ENCODE measurements at places on chromosomes 2 and 18.

DNA sequence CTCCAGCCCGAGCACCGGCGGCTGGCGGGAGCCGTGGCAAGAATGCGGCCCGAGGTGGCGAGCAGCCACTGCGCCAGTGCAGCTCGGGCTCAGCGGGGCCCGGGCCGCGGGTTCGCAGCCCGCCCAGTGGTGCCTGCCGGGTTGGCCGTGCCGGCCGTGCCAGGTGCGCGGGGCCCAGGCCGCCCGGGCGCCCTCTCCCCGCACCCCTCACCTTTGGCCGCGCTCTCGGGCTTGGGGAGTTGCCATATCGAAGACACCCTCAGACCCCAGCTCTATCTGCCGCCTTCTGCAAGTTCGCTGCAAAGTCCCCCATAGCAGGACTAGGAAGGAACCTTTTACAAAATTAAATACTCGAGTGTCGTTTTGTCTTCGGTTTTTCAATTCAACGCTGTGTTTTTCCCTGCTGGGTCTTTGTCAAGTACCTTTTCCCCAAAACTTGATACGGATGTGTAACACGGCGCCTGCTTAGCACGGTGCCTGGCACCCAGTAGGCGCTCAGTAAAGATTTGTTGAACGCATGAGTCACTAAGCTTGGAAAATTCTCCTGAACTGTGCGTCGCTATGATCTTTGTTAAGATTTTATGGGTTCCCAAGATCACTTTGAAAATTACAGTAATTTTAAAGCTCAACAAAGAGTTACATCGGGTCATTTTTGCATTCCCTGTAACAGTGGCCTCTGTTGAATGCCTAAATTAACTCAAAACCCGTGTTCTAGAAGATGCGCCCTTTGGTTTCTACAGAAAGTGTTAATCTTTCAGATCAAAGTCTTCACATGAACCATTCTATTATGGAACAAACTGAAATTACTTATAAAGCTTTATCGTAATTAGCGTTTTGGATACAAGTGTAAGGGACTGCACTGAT lies 750 bp downstream of the STRADB start:
- peak; percentile 13 for ATAC-seq

DNA sequence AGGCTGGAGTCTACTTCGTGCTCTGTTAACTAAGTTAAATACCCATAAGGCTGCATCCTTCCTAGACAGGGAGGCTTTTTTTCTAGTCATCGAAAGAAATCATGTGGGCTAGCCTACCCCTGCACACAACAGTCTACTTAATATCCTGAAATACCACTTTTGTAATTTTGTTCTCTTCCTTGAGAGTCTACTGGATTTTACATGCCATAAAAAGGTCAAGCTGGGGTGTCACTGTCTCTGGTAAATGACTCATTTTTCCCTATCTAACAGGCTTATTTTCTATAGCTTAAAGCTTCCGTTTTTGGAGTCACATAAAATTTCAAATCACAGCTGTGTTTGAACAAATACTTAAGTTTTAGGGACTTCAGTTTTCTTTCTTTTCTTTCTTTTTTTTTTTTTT lies 10.7 kb upstream of the STAM2 start:
- ATAC-seq: no peak

DNA sequence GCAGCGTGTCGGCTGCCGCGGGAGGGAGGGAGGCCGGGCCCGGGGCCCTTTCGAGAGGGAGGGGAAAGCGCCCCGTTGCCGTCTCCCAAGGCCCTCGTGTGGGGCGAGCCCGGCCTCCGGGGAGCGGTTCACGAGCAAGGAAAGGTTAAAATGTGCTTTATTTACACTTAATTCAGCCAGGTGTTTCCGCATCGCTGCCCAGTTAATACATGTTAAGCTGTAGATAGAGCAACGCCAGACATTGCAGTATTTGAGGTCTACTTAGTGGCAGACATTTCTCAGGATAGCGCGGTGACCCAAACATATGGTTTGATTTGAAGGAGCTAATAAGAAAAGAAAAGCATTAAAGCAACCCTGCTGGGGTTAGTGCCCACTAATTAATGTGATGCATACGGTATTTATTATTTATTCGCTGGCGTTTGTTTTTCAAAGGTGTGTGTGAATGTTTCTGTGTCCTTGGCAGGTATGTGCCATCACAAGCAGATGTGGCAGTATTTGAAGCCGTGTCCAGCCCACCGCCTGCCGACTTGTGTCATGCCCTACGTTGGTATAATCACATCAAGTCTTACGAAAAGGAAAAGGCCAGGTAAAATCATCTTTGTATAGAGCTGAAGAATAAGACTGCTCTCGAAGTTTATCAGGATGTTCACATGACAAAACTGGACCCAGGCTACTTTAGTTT lies 571 bp downstream of the EEF1B2 start:
- ATAC-seq: no peak

GRCh38 chr2:200350850-200351285 lies 44.4 kb downstream of the SPATS2L start:
- ATAC-seq: no peak

GRCh38 chr2:203328760-203329540 lies 756 bp downstream of the ABI2 start:
- ATAC-seq: peak; percentile 58

DNA sequence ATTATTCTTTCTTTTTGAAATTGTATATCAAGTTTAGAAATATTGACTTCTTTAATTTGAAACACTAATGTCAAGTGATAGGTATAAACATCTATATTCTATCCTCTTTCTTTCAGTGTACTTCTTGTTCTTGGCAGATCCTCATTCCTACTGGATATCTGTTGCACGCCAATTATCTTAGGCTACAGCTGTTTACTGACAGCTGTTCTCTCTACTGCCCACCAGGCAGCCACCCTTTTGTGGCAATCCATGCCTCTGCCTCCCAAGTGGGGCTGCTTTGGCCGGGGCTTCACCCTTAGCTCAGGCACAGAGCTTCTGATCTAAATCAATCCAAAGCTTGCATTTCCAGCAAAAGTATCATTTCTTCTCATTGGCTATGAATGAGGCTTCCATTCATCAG lies 50.6 kb upstream of the ITSN2 start:
- no peak for ATAC-seq

- ATAC-seq: no peak
These were observed 4.3 kb upstream of the GATA6 start for GRCh38 chr18:22165049-22165602.

- ATAC-seq: no peak
These were observed 255.7 kb upstream of the CCDC68 start for GRCh38 chr18:55214969-55215368.

- no peak for ATAC-seq
These were observed 32.6 kb upstream of the RND3 start for GRCh38 chr2:150520033-150520432.

- no peak for ATAC-seq
These were observed 115.7 kb downstream of the ZNF385B start for GRCh38 chr2:179745635-179746256.

- no peak for ATAC-seq
These were observed 21.8 kb downstream of the TNFAIP6 start for GRCh38 chr2:151379169-151379568.

- ATAC-seq: no peak
These were observed 62.9 kb upstream of the APCDD1 start for GRCh38 chr18:10391506-10391905.

DNA sequence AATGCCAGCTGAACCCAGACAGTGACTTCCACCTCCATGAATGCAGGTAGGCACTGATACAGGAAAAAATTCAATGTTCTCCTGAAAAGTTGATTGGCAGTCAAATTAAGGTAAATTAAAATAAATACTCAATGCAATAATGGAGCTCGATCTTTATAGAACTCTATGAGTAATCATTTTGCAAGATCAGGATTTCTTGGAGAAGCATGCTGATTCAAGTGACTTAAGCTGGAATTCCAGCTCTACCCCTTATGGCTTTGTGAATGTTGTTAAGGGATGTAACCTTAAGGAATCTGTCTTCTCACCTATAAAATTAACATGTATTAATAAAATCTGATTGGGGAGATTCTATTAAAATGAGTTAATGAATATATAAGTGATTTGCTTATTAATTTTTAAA lies 145.1 kb downstream of the QPCT start:
- no peak for ATAC-seq

GRCh38 chr2:113061896-113062770 lies 3.1 kb downstream of the IL36RN start:
- no peak for ATAC-seq

DNA sequence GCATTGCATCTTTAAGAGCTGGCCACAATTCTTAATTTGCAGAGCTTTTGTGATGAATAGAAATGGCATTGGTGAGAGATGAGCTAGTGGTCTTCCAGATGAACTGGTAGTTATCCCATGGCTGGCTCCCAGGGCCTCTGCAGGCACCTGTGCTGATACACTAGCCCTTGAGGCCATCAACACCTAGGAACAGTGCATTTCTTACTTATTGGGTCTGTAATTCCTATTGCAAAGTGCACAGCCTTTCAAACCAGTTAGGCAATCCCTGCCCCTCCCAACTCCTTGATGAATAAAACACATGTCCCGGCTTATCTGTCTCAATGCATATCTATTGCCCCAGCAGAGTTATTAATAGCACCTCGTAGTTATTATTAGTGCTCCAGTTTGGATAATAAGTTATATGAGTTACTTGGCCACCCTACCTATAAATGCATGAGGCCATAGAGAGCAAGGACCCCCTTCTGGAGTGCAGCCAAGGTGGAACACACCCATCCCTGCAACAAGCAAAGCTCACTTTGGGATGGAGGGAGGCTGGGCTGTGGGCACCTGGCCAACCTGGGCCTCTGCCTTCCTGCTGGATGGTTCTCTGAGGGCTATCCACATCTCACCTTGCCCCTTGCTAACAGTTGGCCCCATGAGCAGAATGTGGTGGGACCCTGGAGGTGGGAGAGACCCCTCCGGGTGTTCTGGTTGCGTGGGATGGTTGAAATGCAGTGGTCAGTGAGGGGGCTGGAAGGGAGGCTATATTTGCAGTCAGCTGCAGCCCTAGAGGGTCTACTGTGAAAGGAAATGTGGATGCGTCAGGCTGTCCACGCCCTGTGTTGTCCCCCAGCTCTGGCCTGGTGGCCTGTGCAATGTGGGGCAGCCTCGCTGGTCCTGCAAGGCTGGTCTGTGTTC lies 455.9 kb upstream of the HS6ST1 start:
- ATAC-seq: no peak

DNA sequence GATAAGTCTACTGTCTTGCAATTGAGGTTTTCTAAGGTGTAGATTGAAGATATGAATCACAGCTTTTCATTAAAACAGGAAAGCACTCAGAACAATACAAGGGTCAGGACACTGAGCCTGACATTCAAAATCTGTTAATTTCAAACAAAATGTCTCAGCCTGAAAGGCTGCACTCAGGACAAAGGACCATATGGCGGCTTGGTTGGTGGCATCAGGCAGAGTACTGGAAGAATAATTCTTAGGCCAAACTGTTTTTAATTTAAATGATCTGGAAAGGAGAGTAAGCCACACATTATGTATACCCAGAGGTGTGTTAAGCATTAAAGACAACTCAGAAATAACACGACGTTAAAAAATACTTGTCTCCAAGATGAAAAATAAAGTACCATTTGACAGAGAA lies 85.9 kb downstream of the SKA1 start:
- no peak for ATAC-seq

GRCh38 chr18:9849407-9850283 lies 36.1 kb upstream of the TXNDC2 start:
- no peak for ATAC-seq

DNA sequence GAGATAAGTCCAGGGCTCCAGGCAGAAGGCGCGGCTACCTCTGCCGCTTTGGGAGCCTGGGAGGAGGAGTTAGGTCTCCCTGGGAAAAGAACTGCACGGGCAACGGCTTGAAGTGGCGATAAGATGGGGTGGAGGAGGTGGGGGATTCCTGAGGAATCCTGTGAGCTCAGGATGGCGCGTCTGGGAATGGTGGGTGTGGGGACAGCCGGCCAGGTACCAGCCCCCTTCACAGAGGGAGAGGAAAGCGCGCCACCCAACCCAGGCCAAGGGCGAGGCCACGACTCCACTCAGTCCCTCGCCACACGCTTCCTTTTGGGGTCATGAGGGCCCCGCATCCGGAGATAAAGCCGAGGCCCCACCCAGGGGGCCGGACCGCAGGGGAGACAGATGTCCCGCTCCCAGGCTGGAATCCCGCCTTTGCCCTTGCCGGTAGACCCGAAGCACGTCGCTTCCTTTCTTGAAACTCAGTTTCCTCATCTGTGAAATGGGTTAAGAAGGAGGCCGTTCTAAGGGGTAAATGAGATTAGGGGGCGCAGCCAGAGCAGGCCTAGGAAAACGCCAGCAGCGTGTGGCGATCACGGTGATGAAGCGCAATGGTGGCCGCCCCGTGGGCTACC lies 1.7 kb upstream of the CTDSP1 start:
- peak; percentile 58 for ATAC-seq

DNA sequence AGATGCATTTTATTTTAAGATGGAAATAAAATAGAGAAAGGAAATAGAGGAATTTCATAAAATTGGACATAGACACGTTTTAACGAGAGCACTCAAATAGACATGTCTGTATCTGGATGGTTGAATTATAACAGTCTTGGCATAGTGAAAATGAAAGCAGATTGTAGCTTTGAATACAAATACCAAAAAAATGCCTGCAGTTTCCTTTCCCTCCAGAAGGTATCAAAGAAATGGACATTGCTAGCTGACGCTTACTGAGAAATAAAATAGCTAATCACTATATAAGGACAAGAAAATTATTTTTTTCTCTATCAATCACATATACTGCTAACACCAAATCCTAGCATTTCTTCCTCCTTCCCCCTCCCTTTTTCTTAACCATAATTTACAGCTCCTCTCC lies 11.4 kb upstream of the MAPRE2 start:
- ATAC-seq: peak; percentile 74

GRCh38 chr2:216163518-216163917 lies 54.4 kb downstream of the XRCC5 start:
- no peak for ATAC-seq

DNA sequence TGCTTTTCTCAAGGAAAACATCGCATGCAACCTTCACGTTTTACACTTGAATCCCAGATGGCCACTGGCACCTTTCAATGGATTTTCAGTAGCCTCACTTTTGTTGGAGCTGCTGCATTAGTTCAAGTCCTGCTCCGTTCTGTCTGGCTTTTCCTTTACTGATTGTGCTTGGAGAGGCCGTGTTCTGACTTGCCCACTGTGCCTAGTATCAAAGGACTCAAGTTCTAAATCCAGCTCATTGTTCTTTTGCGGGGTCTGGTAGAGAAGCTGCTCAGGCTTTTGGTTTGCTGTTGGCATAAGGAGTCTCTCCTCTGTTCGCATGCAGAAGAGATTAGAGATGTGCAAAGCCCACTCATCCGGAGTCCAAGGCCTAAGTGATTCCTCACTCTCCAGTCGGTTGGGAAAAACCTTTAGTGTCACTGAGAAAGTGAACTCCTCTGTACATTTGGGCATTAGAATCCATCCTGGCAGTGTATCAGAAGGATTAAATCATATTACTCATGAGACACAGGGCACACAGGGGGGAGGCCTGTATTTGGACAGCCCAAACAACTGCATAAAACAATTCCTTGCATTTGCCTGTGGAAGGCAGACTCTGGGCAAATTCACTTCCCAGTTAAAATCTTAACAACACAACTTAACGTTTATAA lies 69.7 kb downstream of the NCK2 start:
- ATAC-seq: no peak

- no peak for ATAC-seq
These were observed 158.9 kb downstream of the PRPF40A start for GRCh38 chr2:152558158-152558984.
